ENCODE measurements at places on chromosomes 13 and 19.

DNA sequence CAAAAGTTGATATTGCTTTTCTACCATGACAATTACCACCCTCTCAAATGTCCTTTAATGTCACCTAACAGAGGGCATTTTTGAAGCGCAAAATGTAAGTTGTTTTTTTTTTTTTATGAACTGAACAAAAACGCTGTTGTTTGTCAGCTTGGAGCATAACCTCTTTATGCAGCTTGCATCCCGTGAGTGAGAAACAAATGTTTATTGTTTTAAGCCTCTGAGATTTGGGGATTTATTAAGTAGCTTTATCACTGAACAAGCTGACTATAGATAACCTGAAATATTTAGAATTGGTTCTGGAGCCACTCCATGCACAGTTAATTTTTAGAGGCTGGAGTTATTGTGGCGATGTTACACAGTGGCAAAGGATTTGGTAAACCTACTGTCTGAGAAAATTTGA, 80.1 kb upstream of the ATXN8OS start:
- DNase-seq: no peak

- peak; percentile 38 for DNase-seq
Observed at GRCh38 chr19:33771384-33772101, 25.1 kb upstream of the KCTD15 start.

DNA sequence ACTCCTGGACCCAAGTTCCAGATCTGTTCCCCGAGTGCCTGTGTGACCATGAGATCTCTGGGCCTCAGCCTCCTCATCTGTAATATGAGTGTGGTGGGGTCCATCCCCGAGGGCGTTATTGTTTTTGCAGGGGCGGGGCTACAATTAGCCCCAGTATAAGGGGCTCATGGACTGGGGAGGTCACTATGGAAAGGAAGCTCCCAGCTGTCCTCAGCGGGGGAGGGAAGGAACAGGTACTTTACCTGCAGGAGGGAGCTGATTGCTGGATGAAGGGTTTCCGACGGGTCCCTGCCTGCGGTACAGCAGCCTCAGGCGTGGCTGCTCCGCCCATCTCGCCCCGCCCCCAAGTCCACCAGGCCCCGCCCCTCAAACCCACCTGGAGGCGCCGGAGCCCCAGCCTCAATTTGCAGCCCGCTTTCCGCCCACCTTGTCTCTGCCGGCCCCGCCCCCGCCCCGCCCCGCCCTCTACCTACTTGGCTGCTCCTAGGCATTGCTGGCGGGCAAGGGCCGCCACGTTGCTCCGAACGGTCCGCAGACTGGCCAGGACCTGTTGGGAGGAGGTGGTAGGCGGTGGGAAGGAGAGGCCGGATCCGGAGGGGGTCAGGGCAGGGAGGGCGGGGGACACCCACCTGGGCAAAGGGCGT, 5.5 kb downstream of the PDE4C start:
- DNase-seq: no peak

- DNase-seq: peak; percentile 38
Observed at GRCh38 chr13:45511310-45512097, 46.8 kb downstream of the COG3 start.

DNA sequence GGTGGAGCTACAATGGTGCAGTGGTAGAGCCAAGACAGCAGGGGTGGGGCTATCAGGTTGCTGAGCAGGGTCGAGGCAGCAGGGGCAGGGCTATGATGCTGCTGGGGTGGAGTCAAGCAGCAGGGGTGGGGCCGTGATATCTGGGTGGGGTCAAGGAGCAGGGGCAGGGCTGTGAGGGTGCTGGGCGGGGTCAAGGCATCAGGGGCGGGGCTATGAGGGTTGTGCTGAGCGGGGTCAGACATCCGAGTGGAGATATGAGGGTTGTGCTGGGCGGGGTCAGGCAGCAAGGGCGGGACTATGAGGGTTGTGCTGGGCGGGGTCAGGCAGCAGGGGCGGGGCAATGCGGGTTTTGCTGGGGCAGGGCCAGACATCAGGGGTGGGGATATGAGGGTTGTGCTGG, 14.7 kb downstream of the HCN2 start:
- DNase-seq: no peak

- DNase-seq: no peak
Observed at GRCh38 chr13:33016414-33017322, at the start of gene KL. KL (plus strand) TSS chr13:33016423; CDS start chr13:33016441, 18 bp downstream.

All from GM18507 (cell line).